ENCODE measurements at places on chromosomes 5 and 9. TPM values are rescaled to one million over a fixed set of nuclear protein-coding genes. Genes with fewer than 3 reads are reported as not detected.
A peak's percentile ranks its signal among the peaks of the same experiment; 100 is the strongest.

Gene TMEM252
- total RNA-seq, result not detected

Gene SLC28A3
- total RNA-seq, result 7.0 TPM

Gene TMEFF1
- 0.16 TPM for total RNA-seq

Gene ANKRD31
- total RNA-seq, result 0.24 TPM

Gene TAF11L6
- not detected for total RNA-seq

Gene FOXD4
- total RNA-seq, result 0.12 TPM

Gene C5orf34
- total RNA-seq, result 0.25 TPM

Gene PCDHGB2
- 1.9 TPM for total RNA-seq

Gene SPACA9
- 1.0 TPM for total RNA-seq

DNA sequence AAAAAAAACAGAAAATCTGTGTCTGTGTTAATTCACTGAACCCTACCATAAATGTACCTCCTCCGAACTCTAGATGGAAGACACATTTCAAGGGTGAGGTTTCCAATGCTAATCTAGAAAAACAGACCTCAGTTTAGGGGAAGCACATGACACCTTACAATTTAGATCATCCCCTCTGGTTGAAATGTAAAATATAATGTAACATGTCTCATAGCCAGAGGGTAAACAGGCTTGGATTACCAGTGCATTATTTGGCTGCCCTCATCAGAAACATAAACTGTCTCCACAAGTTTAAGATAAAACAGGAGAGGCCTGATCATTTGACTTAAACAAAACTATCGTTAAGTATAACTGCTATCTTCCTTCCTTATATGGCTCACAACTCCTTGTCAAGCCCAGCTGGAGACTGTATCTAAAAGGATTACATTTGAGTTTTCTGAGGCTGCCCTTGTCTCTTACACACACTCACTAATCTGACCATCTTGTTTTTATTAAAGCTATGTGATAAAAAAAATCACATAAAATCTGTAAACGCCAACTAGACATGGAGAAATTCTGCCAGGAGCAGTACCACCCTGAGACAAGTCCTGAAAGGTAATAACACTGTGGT, 105.7 kb downstream of the LURAP1L start:
- no peak for DNase-seq

DNA sequence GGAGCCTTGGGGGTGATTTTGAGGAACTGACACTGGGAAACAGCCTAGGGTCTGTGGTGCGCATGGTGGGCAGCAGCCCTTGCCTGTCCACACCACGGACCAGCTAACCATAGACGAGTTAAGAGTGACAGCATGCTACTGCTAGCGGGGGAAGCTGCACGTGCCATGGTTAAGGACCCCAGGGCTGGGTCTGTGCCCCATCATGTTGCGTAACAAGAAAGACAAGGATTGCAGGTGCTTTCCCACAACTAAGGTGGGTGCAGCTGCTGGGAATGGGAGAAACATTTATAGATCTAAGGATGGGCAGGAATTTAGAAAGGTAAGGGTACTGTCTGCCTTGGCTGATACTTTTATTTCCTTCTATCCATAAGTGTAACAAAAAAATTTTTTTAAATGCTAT, 17.9 kb upstream of the KCNMB1 start:
- DNase-seq, result no peak

GRCh38 chr5:57887851-57888621, 405.4 kb upstream of the ACTBL2 start:
- DNase-seq, result peak; percentile 28

DNA sequence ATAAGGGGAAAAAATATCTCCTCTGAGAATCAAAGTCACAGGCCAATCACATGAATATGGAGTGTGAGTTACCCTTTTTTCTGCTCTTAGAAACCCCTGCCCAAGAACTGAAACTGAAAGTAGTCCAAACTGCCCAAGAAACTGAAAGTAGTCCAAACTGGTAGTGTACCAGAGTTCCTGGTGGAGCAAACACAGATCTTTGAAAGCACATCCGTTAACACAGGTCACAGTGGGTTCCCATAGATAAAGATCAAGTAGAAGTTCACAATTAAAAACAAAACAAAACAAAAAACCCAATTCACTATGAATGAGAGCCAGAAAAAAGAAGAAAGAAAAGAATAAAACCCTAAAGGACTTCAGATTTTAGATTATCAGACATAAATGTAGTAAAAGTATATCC, 332.4 kb upstream of the EFNA5 start:
- no peak for DNase-seq

DNA sequence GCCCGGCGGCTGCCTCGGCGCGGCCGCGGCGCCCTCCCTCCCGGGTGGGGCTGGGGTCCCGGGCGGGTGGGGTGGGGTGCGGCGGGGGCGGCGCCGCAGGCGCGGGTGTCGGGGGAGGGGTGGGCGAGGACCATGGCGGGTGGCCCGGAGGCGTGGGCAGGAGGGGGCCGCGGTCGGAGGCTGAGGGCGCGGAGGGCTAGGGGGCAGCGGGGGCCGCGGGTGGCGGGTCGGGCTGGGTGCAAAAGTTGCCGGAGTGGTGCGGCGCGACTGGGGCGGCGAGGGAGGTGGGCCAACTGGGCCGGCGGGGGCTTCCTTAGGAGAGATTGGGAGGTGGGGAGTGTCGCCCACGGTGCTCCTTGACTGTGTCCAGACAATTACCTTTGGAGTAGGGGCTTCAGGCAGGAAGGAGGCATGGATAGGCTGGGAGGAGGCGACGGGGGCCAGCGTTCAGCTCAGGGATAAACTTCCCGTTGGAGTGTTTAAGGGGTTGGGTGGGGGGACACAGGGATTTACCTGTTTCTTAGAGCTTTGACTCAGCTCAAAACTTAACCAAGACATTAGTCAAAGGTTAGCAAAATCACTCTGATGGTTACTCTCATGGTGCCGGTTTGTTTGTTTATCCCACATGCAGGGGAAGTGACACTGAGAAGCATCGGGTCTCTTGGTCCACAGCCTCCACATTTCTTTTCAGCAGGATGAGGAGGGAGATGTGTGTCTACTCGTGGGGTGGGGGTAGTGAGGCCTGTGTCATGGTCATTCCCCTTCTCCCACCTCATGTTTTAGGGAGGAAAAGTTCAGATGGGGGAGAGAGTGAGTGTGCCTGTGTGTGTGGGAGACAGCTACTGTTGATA, 859 bp downstream of the CSNK1G3 start:
- peak; percentile 76 for DNase-seq

DNA sequence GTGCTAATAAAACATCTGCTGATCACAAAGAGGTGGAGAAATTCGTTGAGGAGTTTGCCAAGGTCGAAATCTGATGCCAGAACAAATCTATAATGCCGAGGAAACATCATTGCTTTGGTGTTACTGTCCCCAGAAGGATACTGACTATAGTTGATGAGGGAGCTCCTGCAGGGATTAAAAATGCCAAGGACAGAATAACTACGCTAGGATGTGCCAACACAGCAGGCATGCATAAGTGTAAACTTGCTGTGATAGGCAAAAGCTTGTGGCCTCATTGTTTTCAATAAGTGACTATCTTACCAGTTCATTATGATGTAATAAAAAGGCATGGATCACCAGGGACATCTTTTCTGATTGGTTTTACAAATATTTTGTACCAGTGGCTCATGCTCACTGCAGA, 66.8 kb upstream of the ADCY2 start:
- no peak for DNase-seq

DNA sequence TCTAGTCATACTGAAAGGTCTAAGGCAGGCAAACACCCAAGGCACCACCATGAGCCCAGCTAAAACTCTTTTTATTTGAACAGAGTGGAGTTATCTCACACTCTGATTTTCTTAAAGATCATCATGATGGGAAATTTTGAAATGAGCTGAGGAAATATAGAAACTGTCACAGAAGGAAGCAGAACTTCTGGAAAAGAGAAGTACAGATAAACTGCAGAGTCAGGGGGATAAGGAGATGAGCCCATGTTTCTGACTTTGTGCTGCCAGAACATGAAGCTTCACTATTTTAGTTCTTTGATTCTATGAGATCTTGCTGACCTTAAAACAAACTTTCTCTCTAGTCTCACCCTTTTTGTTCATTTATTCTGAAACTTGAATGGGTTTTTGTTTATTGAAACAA, 406.5 kb upstream of the EDIL3 start:
- DNase-seq, result no peak

GRCh38 chr9:88046542-88046941, 72.2 kb upstream of the CDK20 start:
- no peak for DNase-seq

- no peak for DNase-seq
These were observed 68.2 kb downstream of the UBE2QL1 start for GRCh38 chr5:6516823-6517222.

- no peak for DNase-seq
These were observed 54.0 kb upstream of the ROR2 start for GRCh38 chr9:92004045-92004392.

DNA sequence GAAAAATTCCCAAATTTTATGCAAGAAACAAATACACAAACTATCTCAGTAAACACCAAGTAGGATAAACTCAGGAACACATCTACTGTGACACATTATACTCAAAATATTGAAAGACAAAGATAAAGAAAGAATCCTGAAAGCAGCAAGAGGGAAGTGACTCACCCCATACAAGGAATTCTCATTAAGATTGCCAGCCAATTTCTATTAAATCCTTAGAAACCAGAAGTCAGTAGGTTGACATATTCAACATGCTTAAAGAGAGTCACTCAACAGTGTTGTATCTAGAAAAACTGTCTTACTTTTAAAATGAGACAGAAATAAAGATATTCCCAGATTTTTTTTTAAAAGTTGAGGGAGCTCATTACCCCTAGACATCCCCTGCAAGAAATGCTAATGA, 15.5 kb downstream of the SPATA31E1 start:
- DNase-seq, result no peak

- no peak for DNase-seq
These were observed 274.0 kb upstream of the DAPK1 start for GRCh38 chr9:87223392-87224246.

GRCh38 chr5:54695198-54695966, 177.8 kb downstream of the SNX18 start:
- no peak for DNase-seq

- no peak for DNase-seq
These were observed 21.0 kb upstream of the WWC1 start for GRCh38 chr5:168270476-168270875.

GRCh38 chr5:165188556-165189175, 1683.2 kb downstream of the MAT2B start:
- no peak for DNase-seq

DNA sequence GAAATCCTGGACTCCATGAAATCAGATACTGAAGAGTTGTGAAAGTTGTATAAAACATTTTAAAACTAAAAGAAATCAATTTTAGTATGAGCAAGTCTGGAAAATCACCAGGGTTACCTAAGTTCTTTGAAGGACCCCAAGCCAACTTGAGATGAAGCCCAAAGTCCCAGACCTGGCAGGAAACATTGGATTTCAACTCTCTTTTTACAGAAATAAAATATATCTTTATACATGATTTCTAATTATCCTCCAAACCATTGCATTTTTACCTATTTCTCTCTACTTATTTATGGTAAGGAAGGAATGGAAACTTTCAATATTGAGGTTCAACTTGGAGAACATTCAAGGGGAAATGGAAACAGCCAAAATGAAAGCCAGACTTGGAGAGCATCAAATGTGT, 390.6 kb upstream of the C9orf72 start:
- no peak for DNase-seq

- no peak for DNase-seq
These were observed 150.7 kb downstream of the SLC28A3 start for GRCh38 chr9:84189904-84190303.

DNA sequence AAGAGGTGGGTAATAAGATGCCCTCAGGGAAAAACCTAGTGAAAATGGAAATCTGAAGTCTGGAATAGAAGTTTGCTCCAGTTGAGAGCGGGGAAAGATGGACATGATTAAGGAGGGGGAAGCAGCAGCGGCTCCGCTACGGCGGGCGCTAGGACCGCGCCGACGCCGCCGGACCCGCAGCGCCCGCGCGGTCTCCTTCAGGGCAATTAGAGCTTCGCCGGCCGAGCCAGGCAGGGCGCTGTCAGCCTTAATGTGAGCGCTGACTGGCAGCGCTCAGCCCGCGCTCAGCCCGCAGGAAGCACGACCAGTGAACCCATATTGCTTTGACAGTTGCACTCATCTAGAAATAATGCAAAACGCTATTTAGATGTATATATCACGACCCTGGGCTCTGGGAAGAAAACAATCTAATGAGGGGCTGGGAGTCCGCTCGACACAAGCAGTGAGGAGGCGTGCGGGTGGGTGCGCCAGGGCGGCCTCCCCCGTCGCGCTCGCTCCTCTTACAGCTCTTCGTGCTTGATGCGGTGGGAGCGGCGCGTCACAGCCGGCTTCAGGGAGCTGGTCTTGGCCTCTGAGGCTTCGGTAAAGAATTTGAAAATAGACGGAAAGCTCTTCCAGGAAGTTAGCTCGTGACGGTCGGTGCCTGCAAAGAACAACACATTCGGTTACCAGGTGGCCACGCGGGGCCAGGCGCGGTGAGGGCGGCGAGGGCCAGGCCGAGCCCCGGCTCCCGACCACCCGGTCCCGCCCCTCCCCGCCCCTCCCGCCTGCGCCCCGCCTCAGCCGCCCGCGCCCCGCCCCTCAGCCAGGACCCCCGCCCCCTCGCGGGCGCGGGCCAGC, 37.7 kb downstream of the NR2F1 start:
- DNase-seq, result peak; percentile 85

DNA sequence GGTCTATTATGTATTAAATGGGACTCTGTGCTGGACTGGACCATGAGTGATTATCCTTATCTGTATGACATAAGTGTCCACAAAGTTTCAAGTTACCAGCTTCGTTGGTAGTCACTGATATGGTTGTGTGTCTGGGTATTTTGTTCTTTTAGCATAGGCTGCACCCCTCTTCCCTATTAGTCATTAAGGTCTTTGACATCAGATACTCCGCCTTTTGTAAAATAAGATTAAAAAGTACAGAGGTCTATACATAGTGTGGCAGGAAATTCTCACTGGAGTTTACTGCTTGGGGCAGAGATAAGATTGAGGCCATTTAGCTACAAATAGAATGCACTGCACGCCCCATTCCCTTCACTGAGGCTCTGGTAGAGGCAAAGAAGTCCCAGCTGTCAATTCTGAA, 99.4 kb downstream of the TMEM215 start:
- DNase-seq, result no peak

DNA sequence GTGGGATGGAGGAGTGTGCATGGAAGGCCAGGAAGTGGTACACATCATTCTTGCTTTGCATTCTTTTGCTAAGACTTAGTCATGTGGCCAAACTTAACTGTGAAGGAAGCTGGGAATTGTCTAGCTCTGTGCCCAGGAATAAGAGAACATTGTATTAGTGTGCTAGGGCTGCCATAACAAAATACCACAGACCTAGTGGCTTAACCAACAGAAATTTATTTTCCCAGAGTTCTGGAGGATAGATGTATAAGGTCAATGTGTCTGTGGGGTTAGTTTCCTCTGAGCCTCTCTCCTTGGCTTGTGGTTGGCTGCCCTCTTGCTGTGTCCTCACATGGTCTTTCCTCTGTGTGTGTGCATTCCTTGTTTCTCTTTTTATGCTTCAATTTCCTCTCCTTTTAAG, 32.4 kb downstream of the NNT start:
- DNase-seq, result no peak

DNA sequence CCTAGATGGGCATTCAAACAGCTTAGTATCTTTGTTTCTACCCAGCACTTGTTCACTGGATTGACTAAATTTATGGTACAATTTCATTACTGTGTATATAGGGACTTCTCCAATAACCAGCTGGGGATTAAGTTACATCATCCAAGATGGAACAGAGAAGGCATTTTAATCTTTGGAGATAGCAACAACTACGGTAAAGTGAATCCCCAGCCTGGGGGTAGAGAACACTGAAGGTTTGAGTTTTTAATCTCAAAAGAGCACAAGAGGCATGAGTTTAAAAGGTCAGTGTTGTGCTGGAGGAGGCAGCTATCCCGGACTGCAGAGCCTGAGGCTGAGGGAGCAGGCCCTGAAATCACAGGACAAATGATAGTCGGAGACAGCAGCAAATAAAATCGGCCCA, 28.6 kb downstream of the DDX31 start:
- no peak for DNase-seq

- no peak for DNase-seq
These were observed 334.1 kb downstream of the ZSWIM6 start for GRCh38 chr5:61666064-61666621.

Measured in pancreas (tissue), 10 donors.